ENCODE measurements at places on chromosomes 13 and 19.

GRCh38 chr13:27954406-27954851 is 14.7 kb downstream of the CDX2 start:
- no peak for DNase-seq
- no peaks in the 10 kb centered on the region for H3K4me1 ChIP-seq
- no peak overlapping the region for H3K27ac ChIP-seq
- peaks cover 77% of the 10 kb centered on the region for H3K27me3 ChIP-seq
- H3K36me3 ChIP-seq = no peaks in the 10 kb centered on the region

GRCh38 chr19:17686592-17687024 is 1.5 kb downstream of the UNC13A start:
- H3K4me1 ChIP-seq = peaks cover 17% of the 10 kb centered on the region
- no peaks in the 10 kb centered on the region for H3K27me3 ChIP-seq
- peak overlapping the region; percentile 42 for H3K27ac ChIP-seq
- H3K4me3 ChIP-seq = peak overlapping the region; percentile 52

GRCh38 chr19:38648769-38649304 is 1.4 kb downstream of the ACTN4 start:
- peak overlapping the region; percentile 93 for H3K27ac ChIP-seq
- H3K36me3 ChIP-seq = no peaks in the 10 kb centered on the region
- peak overlapping the region; percentile 100 for H3K4me3 ChIP-seq
- H3K27me3 ChIP-seq = no peaks in the 10 kb centered on the region
- H3K4me1 ChIP-seq = peaks cover 33% of the 10 kb centered on the region

- no peaks in the 10 kb centered on the region for H3K4me1 ChIP-seq
- H3K27me3 ChIP-seq = no peaks in the 10 kb centered on the region
- DNase-seq = peak; percentile 88
- H3K27ac ChIP-seq = no peak overlapping the region
- H3K4me3 ChIP-seq = peak overlapping the region; percentile 46
Observed at GRCh38 chr19:55173714-55174409, 6.2 kb downstream of the SYT5 start.

GRCh38 chr13:99078017-99078771 is 100.3 kb upstream of the DOCK9 start:
- DNase-seq = no peak
- H3K27me3 ChIP-seq = no peaks in the 10 kb centered on the region
- no peaks in the 10 kb centered on the region for H3K36me3 ChIP-seq
- H3K27ac ChIP-seq = no peak overlapping the region
- no peak overlapping the region for H3K4me3 ChIP-seq

DNA sequence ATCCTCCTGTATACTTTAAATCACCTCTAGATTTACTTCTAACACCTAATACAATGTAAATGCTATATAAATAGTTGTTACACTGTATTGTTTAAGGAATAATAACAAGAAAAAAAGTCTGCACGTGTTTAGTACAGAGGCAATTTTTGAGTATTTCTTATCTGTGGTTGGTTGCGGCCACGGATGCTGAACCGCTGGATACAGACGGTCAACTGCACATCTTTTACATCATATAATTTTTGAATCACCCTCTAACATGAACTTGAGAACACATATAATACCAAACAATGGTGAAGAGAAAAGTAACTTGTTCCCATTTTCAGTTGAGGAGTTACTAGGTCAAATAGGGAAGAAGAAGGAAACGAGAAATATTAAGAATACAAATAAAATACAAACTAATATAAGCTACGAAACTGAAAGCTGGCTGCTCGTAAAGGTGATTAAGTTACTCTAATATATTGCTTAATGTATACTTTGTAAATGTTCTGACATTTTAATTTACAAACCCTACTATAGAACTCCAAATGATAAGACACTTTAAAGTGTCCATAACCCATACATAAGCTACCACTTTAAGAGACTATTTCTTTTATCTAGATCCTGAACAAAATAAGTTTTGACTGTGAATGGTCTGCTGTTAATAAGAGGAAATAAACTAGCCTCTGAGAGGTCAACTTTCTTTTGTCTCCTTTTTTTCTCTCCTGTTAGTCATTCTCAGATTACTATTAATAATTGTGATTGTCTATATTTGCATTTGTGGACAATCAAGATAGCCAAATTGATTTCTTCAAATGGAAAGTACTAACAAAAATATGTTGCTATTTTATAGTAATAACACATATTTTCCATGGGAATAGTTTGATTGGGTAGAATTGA is 457.4 kb downstream of the DIAPH3 start:
- no peaks in the 10 kb centered on the region for H3K36me3 ChIP-seq
- no peak overlapping the region for H3K27ac ChIP-seq
- no peak overlapping the region for H3K4me3 ChIP-seq
- DNase-seq = no peak
- peaks cover 5% of the 10 kb centered on the region for H3K4me1 ChIP-seq

GRCh38 chr13:87005511-87005910 is 665.7 kb upstream of the SLITRK5 start:
- no peaks in the 10 kb centered on the region for H3K36me3 ChIP-seq
- no peaks in the 10 kb centered on the region for H3K4me1 ChIP-seq
- no peaks in the 10 kb centered on the region for H3K27me3 ChIP-seq
- no peak overlapping the region for H3K27ac ChIP-seq

DNA sequence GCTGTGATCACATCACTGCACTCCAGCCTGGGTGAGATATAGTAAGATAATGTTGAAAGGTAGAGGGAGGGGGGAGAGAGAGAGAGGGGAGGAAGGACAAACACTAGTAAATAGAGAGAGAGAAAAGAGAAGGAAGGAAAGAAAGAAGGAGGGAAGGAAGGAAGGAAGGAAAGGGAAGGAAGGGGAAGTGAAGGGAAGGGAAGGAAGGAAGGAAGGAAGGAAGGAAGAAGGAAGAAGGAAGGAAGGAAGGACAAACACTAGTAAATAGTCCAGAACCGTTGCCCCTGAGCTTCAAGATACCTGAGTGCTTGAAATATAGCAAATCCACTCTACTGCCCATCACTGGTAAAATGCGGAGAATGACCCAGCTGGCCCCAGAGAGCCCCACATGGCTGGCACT is 156.5 kb upstream of the ZNF507 start:
- H3K27ac ChIP-seq = no peak overlapping the region
- H3K4me1 ChIP-seq = no peaks in the 10 kb centered on the region
- no peak overlapping the region for H3K4me3 ChIP-seq
- no peak for DNase-seq

- H3K36me3 ChIP-seq = no peaks in the 10 kb centered on the region
- no peak for DNase-seq
- H3K4me3 ChIP-seq = no peak overlapping the region
Observed at GRCh38 chr19:39247701-39248664, 673 bp downstream of the IFNL4 start.

DNA sequence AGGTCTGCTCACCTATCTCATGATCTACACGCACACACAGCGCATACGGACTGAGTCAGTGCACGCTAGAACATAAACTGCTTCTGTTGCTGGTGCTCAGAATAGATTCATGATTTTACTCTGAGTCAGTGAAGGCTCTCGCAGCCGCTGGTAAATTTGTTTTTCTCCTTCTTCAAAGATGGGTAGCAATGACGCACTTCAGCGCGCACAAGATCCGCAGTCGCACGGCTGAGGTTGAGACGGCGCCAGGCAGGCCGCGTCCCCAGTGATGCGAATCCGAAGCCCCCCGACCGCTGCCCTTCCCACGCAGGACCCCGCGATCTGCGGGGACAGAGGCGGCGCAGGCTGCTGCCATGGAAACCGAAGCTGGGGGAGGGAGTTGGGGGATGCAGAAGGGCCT is 103.7 kb upstream of the USP29 start:
- DNase-seq = no peak
- H3K4me1 ChIP-seq = no peaks in the 10 kb centered on the region
- H3K27me3 ChIP-seq = no peaks in the 10 kb centered on the region
- no peak overlapping the region for H3K4me3 ChIP-seq
- H3K36me3 ChIP-seq = no peaks in the 10 kb centered on the region
- no peak overlapping the region for H3K27ac ChIP-seq

DNA sequence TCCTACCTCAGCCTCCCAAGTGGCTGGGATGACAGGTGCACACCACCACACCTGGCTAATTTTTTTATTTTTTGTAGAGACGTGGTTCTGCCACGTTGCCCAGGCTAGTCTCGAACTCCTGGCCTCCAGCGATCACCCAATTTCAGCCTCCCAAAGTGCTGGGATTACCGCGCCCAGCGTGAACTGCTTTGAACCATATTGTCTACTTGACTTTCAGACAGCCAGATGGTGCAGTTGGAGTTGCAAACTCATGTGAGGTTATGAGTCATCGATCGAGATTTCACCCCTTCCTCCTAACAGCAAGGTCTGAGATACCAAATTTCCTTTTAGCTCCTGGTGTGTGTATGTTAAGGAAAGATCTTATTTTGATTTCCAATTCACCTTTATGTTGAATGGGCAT is 2.7 kb downstream of the SLC27A1 start:
- no peak overlapping the region for H3K27ac ChIP-seq
- no peak for DNase-seq
- H3K27me3 ChIP-seq = no peaks in the 10 kb centered on the region
- no peak overlapping the region for H3K4me3 ChIP-seq
- H3K4me1 ChIP-seq = peaks cover 4% of the 10 kb centered on the region

GRCh38 chr13:21686751-21687391 is 16.0 kb downstream of the FGF9 start:
- H3K27me3 ChIP-seq = peaks cover 10% of the 10 kb centered on the region
- H3K27ac ChIP-seq = no peak overlapping the region
- H3K36me3 ChIP-seq = no peaks in the 10 kb centered on the region
- no peak overlapping the region for H3K4me3 ChIP-seq

GRCh38 chr19:46717716-46718143 is 816 bp upstream of the PRKD2 start:
- H3K27me3 ChIP-seq = no peaks in the 10 kb centered on the region
- peak overlapping the region; percentile 73 for H3K4me3 ChIP-seq
- no peak for DNase-seq
- H3K27ac ChIP-seq = no peak overlapping the region

GRCh38 chr19:6811906-6812305 is 39.4 kb downstream of the VAV1 start:
- H3K4me1 ChIP-seq = no peaks in the 10 kb centered on the region
- no peak overlapping the region for H3K27ac ChIP-seq
- no peaks in the 10 kb centered on the region for H3K27me3 ChIP-seq
- H3K4me3 ChIP-seq = no peak overlapping the region
- H3K36me3 ChIP-seq = peaks cover 4% of the 10 kb centered on the region

DNA sequence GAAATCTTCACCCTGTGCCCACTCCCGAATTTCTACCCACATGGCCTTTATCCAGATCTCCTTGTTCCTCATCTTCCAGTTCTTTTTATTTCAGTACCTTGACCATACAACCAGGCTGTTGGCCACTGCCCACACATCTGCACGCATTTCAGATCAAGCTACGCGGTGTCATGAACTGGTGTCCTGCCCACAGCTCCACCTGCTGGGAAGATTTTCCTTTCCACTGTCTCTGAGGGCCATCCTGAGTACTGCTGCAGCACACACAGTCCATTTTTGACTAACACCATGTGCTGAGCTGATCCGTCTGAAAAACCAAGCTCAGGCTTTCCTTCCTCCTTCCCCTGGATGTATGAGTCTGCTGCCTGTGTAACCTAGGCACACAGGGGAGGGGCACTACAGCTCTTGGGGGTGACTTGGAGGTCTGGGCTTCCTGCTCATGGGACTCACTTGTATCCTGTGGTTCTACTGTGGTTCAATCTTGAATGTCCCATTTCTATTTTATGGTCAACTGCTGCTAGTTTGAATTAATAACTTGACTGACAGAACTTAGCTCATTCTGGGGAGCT is 71.9 kb downstream of the WASF3 start:
- DNase-seq = peak; percentile 22
- no peaks in the 10 kb centered on the region for H3K4me1 ChIP-seq
- no peaks in the 10 kb centered on the region for H3K36me3 ChIP-seq
- H3K27ac ChIP-seq = no peak overlapping the region

DNA sequence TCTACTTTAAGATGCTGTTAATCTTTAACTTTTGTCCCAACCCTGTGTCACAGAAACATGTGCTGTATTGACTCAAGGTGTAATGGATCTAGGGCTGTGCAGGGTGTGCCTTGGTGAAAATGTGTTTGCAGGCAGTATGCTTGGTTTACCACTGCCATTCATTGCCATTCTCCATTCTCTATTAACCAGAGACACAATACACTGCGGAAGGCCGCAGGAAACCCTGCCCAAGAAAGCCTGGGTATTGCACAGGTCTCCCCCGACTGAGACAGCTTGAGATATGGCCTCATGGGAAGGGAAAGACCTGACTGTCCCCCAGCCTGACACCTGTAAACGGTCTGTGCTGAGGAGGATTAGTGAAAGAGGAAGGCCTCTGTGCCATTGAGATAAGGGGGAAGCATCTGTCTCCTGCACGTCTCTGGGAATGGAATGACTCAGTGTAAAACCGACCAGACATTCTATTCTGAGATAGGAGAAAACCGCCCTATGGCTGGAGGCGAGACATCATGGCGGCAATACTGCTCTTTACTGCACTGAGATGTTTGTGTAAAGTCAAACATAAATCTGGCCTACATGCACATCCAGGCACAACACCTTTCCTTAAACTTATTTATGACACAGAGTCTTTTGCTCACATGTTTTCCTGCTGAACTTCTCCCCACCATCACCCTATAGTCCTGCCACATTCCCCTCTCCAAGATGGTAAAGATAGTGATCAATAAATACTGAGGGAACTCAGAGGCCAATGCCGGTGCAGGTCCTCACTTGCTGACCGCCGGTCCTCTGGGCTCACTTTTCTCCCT is 13.1 kb upstream of the ZNF888 start:
- no peak for DNase-seq
- H3K27me3 ChIP-seq = no peaks in the 10 kb centered on the region
- H3K36me3 ChIP-seq = no peaks in the 10 kb centered on the region
- no peak overlapping the region for H3K27ac ChIP-seq
- no peak overlapping the region for H3K4me3 ChIP-seq
- H3K4me1 ChIP-seq = no peaks in the 10 kb centered on the region

DNA sequence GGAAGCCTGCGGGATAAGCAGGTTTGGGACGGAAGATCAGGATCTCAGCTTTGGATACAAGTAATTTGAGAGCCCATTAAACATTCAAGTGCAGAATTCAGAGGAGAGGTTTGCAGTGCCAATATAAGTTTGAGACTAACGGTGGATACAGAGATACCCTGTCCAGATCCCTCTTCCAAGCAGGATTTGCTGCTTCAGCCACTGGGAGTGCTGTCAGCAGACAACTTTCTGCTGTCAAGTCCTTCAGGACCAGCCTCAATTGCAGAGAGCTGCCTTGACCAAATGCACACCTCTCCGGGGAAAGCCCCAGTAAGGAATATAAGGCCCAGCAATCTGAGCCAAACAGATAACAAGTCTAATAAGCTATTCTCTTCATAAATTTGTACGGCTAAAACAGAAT is 46.1 kb upstream of the ZNF780A start:
- H3K36me3 ChIP-seq = no peaks in the 10 kb centered on the region
- DNase-seq = no peak
- H3K27me3 ChIP-seq = no peaks in the 10 kb centered on the region
- no peak overlapping the region for H3K27ac ChIP-seq
- H3K4me1 ChIP-seq = peaks cover 7% of the 10 kb centered on the region

DNA sequence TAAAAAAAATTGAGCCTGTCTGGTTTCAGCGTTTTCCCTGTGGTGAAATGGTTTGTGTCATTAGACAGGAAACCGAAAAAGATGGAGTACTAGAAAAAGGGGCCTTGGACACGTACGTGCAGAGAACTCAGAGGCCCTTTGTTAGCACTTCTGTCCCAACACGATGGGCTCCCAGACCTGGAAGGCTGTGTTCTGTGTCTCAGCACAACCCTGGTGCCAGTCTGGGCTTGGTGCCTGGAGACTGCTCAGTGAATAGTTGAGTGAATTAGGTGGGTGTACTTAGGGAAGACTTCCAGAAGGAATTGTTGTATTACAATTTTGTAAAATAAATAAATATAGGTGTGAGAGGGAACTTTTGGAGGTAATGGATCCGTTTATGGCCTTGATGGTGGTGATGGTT is 8.7 kb downstream of the ZNF71 start:
- H3K4me1 ChIP-seq = no peaks in the 10 kb centered on the region
- H3K27ac ChIP-seq = no peak overlapping the region

All from A673 (cell line).